NCI-H524 (cell line): ENCODE measurements at places on chromosomes 6 and 20.

DNA sequence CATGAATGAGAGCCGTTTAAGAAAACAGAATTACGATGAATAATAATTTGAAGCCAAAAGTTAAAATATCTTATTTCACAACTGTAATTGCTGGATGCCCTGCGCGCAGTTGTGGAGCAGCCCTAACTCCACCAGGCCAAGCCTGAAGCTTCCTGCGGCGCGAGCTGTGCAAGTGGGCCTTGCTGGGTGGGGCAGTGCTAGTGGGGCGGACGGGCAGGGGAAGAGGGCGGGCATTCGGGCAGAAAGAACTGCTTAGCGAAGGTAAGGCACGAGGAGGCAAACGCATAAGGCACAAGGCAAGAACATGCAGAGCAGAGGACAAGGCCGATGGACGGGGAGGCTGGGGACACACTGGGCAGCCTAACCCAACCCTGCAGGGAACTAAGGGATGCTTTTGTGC lies 2.3 kb downstream of the HLA-DQB2 start:
- DNase-seq = no peak

GRCh38 chr20:44683263-44684046 lies 31.7 kb upstream of the CCN5 start:
- peak; percentile 76 for DNase-seq

- no peak for DNase-seq
Measured at GRCh38 chr20:50613438-50614169, 77.7 kb downstream of the RIPOR3 start.

- no peak for DNase-seq
Measured at GRCh38 chr6:35076997-35077712, 64.0 kb downstream of the TCP11 start.

DNA sequence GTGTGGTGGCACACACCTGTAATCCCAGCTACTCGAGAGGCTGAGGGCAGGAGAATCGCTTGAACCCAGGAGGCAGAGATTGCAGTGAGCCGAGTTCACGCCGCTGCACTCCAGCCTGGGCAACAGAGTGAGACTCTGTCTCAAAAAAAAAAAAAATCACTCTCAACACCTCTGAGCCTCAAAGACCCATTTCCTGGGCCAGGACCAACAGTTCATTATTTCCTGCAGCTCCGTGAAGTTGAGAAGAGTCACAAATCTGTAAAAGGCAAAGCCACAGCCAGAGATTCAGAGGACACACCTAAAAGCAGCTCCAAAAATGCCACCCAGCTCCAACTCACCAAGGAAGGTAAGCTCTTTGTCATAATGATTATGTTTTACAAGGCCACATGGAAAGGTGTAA lies 15.2 kb upstream of the NOP56 start:
- no peak for DNase-seq

GRCh38 chr6:5091210-5092069 lies 6.3 kb downstream of the PPP1R3G start:
- DNase-seq = no peak

DNA sequence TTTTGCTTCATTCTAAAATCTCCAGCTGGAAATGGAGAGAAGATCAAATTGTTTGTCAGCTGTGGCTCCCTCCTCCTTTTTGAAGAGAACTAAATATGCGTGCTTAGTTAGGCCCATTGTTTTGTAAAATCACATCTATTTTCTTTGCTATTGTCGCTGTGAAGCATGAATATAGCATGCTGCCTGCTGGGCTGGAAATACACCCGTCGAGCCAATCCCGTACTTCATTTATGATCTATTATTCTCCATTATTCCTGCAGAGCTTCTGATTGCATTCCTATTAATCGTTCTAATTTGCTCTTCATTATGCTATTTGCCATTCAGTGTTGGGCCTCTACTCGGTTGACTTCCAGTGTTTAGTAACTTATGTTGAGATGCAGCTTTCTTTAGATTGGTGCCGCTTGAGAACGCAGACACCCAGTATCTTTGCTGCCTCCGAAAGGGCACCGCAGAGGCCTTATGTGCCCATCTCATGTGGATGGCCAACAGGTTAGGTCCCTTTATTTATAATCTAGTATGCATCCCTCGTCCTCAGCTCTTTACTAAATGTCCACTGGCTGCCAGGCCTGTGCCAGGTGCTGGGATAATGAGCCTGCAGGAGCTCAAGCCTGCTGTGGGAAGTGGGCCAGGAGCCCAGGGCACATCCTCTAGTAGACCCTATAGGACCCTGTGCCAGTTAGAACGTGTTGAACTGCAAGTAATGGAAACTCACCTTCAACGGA lies 45.6 kb downstream of the FAM50B start:
- DNase-seq = no peak

DNA sequence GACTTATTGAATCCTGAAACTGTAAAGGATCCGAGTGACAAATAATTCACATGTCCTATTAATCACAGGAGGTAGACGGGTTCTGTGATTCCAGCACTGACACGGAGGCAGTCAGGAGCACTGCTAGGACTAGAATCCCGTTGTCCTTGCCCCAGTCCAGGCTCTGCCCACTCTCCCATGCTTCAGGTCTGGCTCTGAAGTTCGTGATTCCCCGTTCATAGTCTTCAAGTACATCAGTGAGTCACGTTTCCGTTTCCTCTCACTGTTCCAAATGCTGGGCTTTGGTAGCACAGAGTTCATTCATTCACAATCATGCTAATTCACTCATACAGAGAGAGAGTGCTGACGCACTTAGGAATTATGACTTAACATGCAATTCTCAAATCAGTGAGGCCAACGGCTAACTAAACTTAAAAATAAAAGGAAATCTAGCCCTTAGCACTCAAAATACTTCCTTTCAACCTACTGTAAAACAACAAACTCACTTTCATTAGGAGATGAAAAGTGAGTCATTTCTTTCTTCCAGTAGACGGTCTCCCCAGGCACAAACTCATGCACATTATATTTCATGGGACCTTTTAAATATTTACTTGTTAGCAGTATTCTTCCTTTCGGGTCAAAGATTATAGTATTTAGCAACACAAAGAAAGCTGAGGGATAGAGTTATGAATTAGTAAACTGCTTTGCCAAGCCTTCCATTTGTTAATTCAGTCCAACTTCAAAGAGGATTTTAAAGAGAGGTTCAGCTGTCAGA lies 94.0 kb upstream of the NHSL1 start:
- DNase-seq = no peak

- DNase-seq = no peak
Measured at GRCh38 chr20:41572010-41572572, 46.1 kb downstream of the CHD6 start.

GRCh38 chr6:159616456-159616855 lies 76.6 kb downstream of the SOD2 start:
- DNase-seq = peak; percentile 99

DNA sequence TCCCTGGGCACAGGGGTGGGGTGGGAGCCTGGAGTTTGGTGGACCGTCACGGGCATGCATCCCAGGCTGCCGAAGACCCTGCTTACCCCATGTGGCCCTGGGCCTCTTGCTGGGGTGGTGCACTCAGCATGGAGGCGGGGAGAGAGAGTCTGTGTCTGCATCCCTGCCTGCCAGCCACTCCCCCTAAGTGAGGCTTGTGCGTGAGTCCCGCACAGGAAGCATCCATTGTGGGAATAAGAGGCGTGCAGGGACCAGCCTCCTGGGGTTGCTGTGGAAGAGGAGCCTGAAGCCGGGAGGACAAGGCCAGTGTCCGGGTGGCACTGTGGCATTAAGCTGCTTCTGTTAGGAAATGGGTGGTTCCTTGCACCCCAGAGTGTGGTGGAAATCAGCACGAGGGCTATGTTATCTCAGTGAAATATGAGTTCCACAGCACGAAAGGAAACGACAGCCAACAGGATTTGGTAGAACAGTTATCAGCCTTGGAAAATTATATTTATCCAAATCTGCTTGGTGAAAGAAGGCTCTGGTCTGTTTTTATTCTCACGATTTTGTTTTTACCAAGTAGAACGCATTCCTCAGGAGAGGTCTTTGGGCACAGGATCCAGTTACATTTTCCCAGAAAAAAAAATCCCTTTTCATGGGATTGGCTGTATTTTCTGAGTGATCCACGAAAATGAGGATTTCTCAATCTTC lies 35.7 kb downstream of the CDH4 start:
- no peak for DNase-seq

DNA sequence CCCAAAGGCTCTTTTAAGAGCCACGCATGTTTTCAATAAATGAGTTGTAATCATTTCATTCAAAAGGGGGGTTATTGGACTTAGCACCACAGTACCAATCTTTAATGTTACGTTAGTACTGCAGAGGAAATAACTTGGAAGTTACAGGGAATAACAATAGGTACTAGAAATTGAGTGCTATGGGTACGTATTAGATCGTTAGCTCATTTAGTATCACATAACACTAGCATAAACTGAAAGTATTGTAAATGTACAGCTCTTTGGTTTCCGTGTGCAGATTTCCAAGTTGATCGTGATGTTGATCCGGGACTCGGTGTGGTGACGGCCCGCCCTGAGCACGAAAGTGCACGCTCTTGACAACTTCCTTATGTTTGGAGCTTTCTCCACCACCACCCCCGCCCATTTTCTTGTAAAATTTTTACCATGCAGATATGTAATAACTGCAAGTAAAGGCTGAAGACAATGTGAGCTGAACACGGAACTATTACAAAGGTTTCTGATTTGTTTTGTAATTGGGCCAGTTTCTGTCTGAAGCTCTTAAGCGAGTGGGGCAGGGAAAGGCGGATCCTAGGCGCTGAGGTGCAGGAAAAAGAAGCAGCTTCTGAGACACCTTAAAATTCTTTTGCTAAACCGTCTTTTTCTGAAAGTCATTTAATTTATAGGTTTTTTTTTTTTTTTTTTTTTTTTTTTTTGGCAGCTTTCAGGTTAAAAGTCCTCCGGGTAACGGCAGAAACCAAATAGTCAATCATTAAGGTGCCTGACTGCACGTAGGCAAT lies 71.5 kb downstream of the HFE start:
- peak; percentile 22 for DNase-seq

DNA sequence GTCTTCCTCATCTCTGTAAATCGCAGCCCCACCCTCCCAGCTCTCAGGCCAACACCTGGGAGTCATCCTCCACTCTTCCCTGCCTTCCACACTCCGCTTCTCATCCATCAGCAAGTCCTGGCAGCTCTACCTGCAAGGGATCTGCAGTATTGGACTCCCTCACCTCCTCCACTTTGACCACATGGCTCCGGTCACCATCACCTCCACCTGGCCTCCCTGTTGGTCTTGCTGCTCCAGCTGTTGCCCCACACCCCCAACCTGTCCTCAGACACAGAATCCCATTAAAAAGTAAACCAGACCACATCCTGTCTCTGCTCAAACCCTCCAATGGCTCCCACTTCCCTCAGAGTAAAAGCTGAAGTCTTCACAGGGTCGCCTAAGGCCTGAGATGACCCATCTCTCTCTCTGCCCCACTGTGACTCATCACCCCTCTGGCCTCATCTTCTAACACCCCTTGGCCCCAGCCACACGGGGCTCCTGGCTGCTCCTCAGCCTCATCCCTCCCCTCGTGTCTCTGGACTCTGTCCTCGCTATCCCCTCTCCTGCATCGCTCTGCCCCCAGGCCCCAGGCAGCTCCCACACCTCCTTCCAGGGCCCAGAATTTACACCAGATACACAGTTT lies 185.1 kb upstream of the SULF2 start:
- DNase-seq = no peak
